ENCODE measurements at places on chromosomes 7 and 10.

DNA sequence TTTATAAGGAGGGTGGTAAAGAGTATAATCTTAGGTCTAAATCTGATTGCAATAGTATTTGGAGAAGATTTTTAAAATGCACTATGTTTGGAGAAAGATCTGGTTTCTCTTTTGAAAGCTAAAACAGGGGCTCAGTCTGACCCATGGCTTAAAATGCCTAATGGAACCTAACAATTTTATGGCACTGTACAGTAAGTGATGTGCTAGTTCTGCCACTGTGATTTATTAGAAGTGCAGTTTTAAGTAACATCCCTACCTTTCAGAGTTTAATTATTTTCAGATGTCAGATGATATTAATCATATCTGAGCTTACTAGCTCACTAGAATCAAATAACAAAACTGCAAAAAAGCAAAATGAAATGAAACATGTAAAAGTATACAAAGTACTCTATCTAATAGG lies 514.7 kb upstream of the KCND2 start:
- no peak for DNase-seq

- no peak for DNase-seq
Observed at GRCh38 chr7:141511676-141512396, 39.4 kb upstream of the AGK start.

DNA sequence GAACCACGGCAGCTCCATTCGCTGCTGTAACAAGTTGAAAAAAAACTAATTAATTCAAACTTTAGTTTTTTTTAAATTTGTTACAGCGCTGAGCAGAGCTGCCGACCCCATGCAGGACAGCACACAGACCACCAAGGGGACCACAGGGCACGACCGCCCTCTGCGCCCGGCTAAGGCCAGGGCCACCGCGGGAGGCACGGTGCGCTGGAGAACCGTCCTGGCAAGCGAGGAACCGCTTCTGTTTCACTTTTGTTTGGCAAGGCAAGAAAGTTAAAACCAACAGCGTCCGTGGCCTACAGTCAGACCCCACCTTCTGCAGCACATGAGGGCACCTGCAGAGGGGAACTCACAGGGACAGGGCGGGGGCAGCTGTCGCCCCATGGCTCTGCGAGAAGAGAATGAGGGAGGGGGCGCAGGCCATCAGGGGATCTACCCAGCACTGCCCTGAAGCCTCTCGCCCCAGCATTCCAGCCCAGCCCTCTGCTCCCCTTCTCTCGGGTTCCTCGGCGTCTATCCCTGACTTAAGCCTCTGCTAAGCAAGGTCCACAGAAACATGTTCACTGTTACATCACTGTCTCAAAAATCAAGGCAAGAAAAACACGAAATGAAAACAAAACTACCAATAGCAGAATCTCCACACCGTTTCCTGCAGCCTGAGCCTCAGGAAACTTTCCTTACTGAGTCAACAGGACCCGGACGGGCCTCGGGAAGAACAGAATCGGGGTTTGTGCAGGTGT lies 204.4 kb downstream of the DIP2C start:
- no peak for DNase-seq

DNA sequence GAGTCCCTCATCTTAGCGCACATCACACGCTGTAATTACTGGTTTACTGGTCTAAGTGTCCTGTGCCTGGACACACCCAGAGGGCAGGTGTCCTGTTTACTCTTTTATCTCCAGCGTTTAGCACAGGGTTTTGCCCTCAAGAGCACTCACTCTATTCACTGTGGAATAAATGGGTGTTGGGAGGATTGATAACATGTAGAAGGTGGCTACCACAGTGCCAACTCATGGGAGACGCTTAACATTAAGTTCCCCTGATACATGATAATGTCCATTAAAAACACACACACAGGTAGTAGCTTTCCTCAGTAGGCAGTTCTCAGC lies 96.1 kb upstream of the EFCAB10 start:
- DNase-seq = no peak

- DNase-seq = no peak
Observed at GRCh38 chr7:127819975-127820731, 168.2 kb downstream of the SND1 start.

DNA sequence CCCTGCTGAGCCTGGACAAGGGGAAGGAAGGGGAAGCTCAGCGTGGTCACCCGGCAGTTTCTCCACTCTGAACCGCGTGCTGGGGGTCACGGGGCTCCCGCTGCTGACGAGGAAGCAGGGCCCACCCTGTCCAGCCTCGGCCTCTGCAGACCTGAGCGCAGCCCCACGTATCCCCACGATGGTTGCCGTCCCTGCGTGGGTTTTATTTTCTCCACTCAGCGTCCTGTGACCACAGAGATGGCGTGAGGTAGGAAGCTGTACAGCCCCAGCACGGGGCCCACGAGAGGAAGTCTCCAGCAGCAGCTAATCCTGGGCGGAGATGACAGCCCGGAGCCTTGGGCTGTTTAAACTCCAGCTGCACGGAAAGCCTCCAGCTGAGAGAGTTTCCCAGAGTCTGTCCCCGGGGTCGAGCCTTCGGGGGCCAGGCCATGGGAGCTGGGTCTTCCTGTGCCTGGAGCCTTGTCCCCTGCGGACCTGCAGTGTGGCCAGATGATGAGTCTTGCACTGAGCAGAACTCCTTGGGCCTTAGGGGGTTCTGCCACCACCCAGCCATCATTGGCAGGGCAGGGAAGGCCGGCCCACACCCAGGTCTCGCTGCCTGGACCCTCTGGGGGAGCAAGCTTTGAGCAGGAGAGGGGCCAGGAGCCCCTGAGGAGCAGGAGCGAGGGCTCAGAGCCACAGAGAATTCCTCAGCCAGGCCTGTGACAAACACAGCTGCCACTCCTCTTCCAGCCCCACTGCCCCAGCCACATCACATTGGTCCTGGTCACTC lies 72.8 kb upstream of the FAM20C start:
- DNase-seq = no peak

GRCh38 chr7:26097837-26098668 lies 53.9 kb upstream of the NFE2L3 start:
- DNase-seq = no peak

DNA sequence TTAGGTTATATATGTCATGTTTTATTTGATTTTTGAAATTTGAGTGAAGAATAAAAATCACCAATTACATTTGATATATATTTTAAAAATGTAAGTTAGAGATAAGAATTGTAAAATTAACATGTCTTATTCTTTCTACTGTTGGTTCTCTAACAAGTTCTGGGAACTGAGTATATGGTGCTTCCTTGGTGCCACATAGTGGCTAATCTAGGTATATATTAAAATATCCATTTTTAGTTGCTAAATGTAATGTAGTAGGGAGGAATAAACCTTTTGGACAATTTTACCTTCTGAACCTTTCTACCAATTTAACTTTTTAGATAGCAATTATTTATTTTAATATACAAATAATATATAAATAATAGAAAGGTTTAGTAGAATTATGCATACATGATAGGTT lies 17.5 kb downstream of the CFAP69 start:
- DNase-seq = no peak

DNA sequence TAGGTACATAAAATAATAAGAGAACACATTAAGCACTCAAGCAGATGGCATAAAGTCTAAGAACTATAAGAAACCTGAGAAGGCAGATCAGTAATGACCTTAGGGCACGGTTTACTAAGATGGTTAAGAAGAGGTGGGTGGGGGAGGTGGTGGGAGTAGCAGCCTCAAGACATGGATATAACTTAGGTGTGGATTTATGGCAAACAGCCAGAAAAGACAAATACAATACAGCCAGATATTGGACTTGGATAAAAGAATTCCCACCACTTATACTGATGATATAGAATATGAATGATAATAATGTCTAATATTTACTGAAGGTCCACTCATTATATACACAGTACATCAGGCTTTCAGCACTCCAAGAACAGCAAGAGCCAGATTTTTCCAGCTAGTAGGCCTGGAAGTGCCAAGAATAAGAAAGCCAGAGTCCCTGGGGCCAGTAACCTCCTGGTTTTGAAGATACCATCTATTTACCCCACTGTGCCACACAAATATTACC lies 11.9 kb downstream of the DPY19L1 start:
- no peak for DNase-seq

- DNase-seq = no peak
Observed at GRCh38 chr10:44991571-44991970, 9.2 kb upstream of the ZNF22 start.

DNA sequence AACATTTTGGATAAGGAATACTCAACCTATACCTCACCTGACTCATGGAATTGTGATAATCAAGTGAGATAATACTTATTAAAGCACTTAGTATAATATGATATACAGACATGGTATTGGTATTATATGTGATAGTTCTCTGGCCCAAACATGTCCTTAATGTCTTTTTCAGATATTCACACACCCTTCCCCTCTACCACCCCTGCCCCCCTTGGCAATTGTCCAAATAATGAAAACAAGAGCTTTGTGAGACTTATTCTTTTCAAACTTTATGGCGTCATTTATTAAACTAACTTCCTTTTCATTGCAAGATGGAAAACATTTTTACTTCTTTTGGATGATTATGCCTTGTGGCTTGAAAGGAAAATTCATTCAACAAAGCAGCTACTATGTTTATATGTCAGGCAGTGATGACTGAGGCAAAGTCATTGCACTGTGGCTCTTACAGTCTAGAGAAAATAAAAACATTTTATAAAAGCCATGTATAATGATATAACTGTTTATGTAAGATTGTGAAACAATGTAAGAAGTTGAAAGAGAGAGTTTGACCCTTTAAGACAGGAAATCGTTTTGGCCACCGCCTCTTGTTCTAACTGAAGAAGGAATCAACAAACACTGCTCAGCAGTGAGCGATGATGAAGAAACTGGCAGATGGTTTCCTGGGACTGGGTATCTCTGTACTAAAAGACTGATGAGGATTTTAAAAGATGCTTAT lies 27.4 kb downstream of the MINPP1 start:
- no peak for DNase-seq
